Ascending aorta (tissue), 2 donors: ENCODE measurements at places on chromosomes 12 and 14.

GRCh38 chr12:13376610-13377373 is 180.3 kb downstream of the EMP1 start:
- DNase-seq, result no peak
- no peaks in the 10 kb centered on the region for H3K36me3 ChIP-seq
- H3K4me1 ChIP-seq, result no peaks in the 10 kb centered on the region
- no peak overlapping the region for H3K27ac ChIP-seq
- H3K4me3 ChIP-seq, result no peak overlapping the region

DNA sequence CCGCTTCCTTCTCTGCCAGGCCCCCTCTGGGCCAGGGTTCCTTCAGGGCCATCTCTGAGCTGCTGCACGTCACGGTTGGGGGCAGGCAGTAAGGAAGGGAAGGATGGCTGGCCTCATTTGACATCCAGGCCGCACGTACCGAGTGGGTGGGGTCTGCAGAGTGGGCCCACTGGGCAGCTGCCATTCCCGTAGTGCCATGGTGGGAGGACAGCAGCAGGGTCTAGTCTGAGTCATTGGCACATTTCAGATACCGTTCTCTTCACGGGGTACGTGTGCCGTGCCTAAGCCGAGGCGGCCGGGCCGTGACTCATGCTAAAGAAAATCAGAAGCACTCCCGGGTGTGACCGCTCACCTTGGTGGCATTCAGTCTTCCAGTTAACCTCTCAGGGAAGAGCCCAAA is 43.9 kb downstream of the IL31 start:
- H3K36me3 ChIP-seq, result peaks cover 64% of the 10 kb centered on the region
- H3K4me3 ChIP-seq, result no peak overlapping the region
- no peaks in the 10 kb centered on the region for H3K4me1 ChIP-seq

DNA sequence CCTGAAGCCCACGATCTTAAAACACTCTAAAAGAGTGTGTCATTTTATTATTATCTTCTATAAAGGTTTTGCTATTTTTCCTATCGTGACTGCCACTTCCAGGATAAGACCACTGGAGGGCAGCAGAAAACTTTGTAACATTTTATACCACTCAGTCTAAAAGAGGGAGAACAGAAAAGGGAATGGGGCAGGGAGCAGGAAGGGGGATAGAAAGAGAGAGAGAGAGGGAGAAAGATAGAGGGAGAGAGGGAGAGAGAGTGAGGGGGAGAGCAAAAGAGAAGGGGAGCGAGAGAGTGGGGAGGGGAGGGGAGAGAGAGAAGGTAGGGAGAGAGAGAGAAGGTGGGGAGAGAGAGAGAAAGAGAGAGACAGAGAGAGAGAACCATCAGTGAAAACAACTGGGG is 2.0 kb upstream of the ART4 start:
- no peak for DNase-seq
- no peaks in the 10 kb centered on the region for H3K36me3 ChIP-seq
- H3K27ac ChIP-seq, result peak overlapping the region; percentile 73
- peaks cover 12% of the 10 kb centered on the region for H3K4me1 ChIP-seq

GRCh38 chr14:60051721-60052221 is 40.0 kb upstream of the PCNX4 start:
- no peaks in the 10 kb centered on the region for H3K27me3 ChIP-seq
- no peak overlapping the region for H3K4me3 ChIP-seq
- no peaks in the 10 kb centered on the region for H3K4me1 ChIP-seq
- H3K36me3 ChIP-seq, result no peaks in the 10 kb centered on the region
- H3K27ac ChIP-seq, result no peak overlapping the region

- H3K4me3 ChIP-seq, result no peak overlapping the region
- H3K36me3 ChIP-seq, result no peaks in the 10 kb centered on the region
- peak overlapping the region; percentile 22 for H3K27ac ChIP-seq
- H3K4me1 ChIP-seq, result peaks cover 18% of the 10 kb centered on the region
- H3K27me3 ChIP-seq, result no peaks in the 10 kb centered on the region
Observed at GRCh38 chr12:54373649-54374561, 9.6 kb upstream of the GPR84 start.

GRCh38 chr14:51394384-51394783 is 154.3 kb downstream of the TMX1 start:
- H3K4me1 ChIP-seq, result peaks cover 15% of the 10 kb centered on the region
- no peaks in the 10 kb centered on the region for H3K36me3 ChIP-seq
- DNase-seq, result no peak
- no peak overlapping the region for H3K4me3 ChIP-seq
- no peaks in the 10 kb centered on the region for H3K27me3 ChIP-seq

- peaks cover 36% of the 10 kb centered on the region for H3K4me1 ChIP-seq
- H3K36me3 ChIP-seq, result no peaks in the 10 kb centered on the region
- peak overlapping the region; percentile 54 for H3K4me3 ChIP-seq
- no peaks in the 10 kb centered on the region for H3K27me3 ChIP-seq
- peak overlapping the region; percentile 79 for H3K27ac ChIP-seq
Observed at GRCh38 chr12:1935700-1936378, 17.4 kb upstream of the CACNA2D4 start.

- H3K36me3 ChIP-seq, result no peaks in the 10 kb centered on the region
- H3K4me3 ChIP-seq, result no peak overlapping the region
- H3K27ac ChIP-seq, result no peak overlapping the region
- DNase-seq, result no peak
- H3K27me3 ChIP-seq, result no peaks in the 10 kb centered on the region
Observed at GRCh38 chr12:130116791-130117190, 45.5 kb upstream of the FZD10 start.

GRCh38 chr12:120077260-120077659 is 39.3 kb downstream of the RAB35 start:
- no peaks in the 10 kb centered on the region for H3K27me3 ChIP-seq
- H3K27ac ChIP-seq, result no peak overlapping the region
- DNase-seq, result no peak
- H3K4me3 ChIP-seq, result no peak overlapping the region
- H3K36me3 ChIP-seq, result no peaks in the 10 kb centered on the region

GRCh38 chr12:68344126-68344525 is 12.0 kb upstream of the MDM1 start:
- H3K4me1 ChIP-seq, result no peaks in the 10 kb centered on the region
- peaks cover 4% of the 10 kb centered on the region for H3K27me3 ChIP-seq
- no peaks in the 10 kb centered on the region for H3K36me3 ChIP-seq
- DNase-seq, result no peak
- H3K27ac ChIP-seq, result no peak overlapping the region

DNA sequence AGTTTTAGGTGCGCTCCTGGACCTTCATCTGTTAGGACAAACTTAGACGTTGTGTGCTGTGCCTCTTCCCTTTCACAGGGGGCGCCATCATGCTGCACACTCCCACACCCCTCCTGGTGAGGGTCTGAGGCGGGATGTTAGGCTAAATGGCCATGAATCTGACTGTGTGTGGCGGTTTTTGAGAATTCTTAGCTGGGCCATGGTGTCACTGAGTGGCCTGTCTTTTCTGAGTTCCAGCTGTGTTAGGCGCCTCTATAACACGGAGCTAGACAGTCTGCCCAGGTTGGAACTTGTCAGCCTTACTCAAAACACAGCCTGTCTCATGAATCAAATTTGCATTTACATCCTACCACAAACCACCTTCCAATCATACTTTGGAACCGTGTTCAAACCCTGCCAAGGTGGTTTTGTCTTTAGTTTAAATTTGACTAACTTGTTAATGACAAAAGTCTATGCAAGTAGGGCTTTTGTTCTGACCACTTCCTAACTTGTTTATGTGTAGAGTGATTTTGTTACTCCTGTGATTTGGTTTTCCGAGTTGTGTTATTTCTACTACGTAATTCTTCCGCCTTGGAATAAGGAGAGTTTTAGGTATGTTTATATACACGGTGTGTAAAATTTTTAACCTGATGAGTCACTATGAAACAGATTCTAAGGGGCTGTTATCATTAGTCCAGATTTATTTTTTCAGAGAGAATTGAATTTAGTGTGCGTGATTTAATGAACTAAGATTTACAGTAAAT is 19.6 kb downstream of the ACVR1B start:
- H3K4me1 ChIP-seq, result peaks cover 27% of the 10 kb centered on the region
- H3K27me3 ChIP-seq, result no peaks in the 10 kb centered on the region
- peaks cover 6% of the 10 kb centered on the region for H3K36me3 ChIP-seq

GRCh38 chr12:15206831-15207389 is 14.3 kb downstream of the RERG start:
- peak overlapping the region; percentile 87 for H3K27ac ChIP-seq
- H3K27me3 ChIP-seq, result no peaks in the 10 kb centered on the region
- H3K4me3 ChIP-seq, result no peak overlapping the region
- H3K4me1 ChIP-seq, result peaks cover 63% of the 10 kb centered on the region
- H3K36me3 ChIP-seq, result no peaks in the 10 kb centered on the region
- DNase-seq, result no peak

- H3K27ac ChIP-seq, result peak overlapping the region; percentile 6
- DNase-seq, result no peak
- no peaks in the 10 kb centered on the region for H3K4me1 ChIP-seq
- no peak overlapping the region for H3K4me3 ChIP-seq
Observed at GRCh38 chr12:104055686-104056388, 5.8 kb upstream of the GLT8D2 start.

DNA sequence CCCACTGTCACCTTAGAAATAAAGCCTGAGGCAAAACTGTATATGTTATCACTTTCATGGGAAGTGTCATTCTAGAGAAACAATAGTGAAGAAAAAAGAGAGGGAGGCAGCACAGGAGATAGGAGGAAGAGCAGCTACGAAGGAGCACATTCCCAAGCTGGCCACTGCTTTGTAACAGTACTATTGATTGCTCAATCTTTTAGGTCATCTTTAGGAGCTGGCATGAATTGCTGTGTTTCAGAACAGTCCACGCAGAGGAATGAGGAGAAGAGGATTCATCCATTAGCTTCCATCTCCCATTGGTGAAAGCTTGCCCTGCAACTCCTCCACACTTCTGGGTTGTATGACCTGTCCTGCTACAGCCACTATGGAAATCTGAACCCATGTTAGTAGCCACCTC is 372.5 kb upstream of the DDHD1 start:
- H3K4me3 ChIP-seq, result no peak overlapping the region
- DNase-seq, result no peak
- H3K4me1 ChIP-seq, result no peaks in the 10 kb centered on the region
- H3K27me3 ChIP-seq, result no peaks in the 10 kb centered on the region
- no peak overlapping the region for H3K27ac ChIP-seq
- no peaks in the 10 kb centered on the region for H3K36me3 ChIP-seq

GRCh38 chr12:100544165-100544564 is 29.3 kb upstream of the GAS2L3 start:
- H3K27me3 ChIP-seq, result no peaks in the 10 kb centered on the region
- H3K4me1 ChIP-seq, result no peaks in the 10 kb centered on the region
- H3K36me3 ChIP-seq, result no peaks in the 10 kb centered on the region

GRCh38 chr12:70605976-70606375 is 31.3 kb downstream of the PTPRB start:
- H3K27me3 ChIP-seq, result no peaks in the 10 kb centered on the region
- no peaks in the 10 kb centered on the region for H3K4me1 ChIP-seq
- no peaks in the 10 kb centered on the region for H3K36me3 ChIP-seq
- no peak overlapping the region for H3K4me3 ChIP-seq
- H3K27ac ChIP-seq, result no peak overlapping the region
- no peak for DNase-seq

- H3K4me3 ChIP-seq, result peak overlapping the region; percentile 30
- no peaks in the 10 kb centered on the region for H3K27me3 ChIP-seq
- peak overlapping the region; percentile 64 for H3K27ac ChIP-seq
- H3K4me1 ChIP-seq, result peaks cover 4% of the 10 kb centered on the region
- no peak for DNase-seq
Observed at GRCh38 chr14:98946940-98947339, 325.1 kb downstream of the BCL11B start.

DNA sequence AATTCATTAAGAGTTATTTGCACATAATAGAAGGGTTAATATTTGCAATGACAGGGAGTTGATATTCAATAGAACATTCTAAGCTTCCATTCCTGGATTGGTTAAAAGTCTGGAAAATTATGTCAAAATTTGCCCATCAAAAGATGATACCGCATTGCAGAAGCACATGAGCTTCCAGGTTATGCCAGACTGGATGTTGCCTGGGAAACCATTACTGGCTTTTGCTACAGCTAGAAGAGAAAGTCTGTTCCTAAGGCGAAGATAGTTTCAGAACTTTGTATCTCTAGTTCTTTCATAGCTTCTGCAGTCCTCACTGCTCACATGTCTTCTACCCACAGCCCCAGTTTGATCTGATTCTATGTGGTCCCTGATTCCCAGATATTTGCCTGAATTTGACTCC is 122.4 kb upstream of the AMIGO2 start:
- H3K4me3 ChIP-seq, result no peak overlapping the region
- H3K27ac ChIP-seq, result no peak overlapping the region
- H3K4me1 ChIP-seq, result no peaks in the 10 kb centered on the region
- no peak for DNase-seq
- no peaks in the 10 kb centered on the region for H3K27me3 ChIP-seq

DNA sequence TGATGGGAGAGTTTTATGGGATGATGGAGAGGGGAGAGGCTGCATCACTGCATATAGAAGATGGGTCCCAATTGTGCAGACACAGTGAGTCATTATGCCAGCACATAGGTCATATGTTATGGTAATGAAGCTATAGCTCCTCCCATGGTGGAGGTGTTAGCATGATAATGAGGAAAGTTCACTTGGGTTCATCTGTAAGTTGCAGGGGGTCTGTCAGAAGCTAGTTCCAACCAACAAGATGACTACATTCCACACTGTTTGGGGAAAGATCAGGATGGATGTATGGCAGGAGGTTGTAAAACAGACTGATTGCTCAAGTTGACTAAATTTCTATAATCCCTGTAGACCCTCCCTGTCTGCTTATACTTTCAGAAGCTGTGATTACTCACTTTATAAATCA is 561.3 kb downstream of the C12orf50 start:
- H3K4me1 ChIP-seq, result no peaks in the 10 kb centered on the region
- no peak overlapping the region for H3K4me3 ChIP-seq
- no peaks in the 10 kb centered on the region for H3K27me3 ChIP-seq
- H3K36me3 ChIP-seq, result no peaks in the 10 kb centered on the region
- H3K27ac ChIP-seq, result no peak overlapping the region

- no peaks in the 10 kb centered on the region for H3K36me3 ChIP-seq
- no peak overlapping the region for H3K4me3 ChIP-seq
- H3K27ac ChIP-seq, result no peak overlapping the region
- H3K27me3 ChIP-seq, result no peaks in the 10 kb centered on the region
Observed at GRCh38 chr12:111160350-111161241, 208.3 kb downstream of the PHETA1 start.

- no peaks in the 10 kb centered on the region for H3K27me3 ChIP-seq
- no peak overlapping the region for H3K4me3 ChIP-seq
- H3K27ac ChIP-seq, result no peak overlapping the region
- H3K36me3 ChIP-seq, result no peaks in the 10 kb centered on the region
- no peaks in the 10 kb centered on the region for H3K4me1 ChIP-seq
Observed at GRCh38 chr12:75471902-75472890, 8.4 kb upstream of the GLIPR1 start.

DNA sequence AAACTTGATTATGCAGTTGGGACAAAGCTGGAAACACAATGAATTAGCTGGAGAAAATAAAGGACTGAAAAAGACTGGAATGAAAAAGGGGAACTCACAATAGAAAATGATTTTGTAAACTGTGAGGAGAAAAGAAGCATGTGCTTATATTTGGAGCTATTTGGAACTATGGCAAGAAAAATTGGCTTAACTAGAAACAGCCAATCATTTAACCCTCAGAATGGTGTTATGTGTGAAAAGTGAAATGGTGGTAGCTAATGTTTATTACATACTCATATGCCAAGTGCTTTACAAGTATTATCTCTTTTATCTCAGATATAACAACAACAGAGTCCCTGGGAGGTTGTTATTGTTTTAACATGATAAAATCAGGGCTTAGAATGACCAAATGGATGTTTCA is 583.1 kb upstream of the SEL1L start:
- no peak overlapping the region for H3K27ac ChIP-seq
- no peak overlapping the region for H3K4me3 ChIP-seq

GRCh38 chr12:76622915-76623314 is 63.3 kb upstream of the OSBPL8 start:
- DNase-seq, result no peak
- H3K4me1 ChIP-seq, result no peaks in the 10 kb centered on the region
- H3K27me3 ChIP-seq, result no peaks in the 10 kb centered on the region
- H3K27ac ChIP-seq, result no peak overlapping the region
- no peaks in the 10 kb centered on the region for H3K36me3 ChIP-seq

GRCh38 chr14:89284333-89285058 is 132.5 kb downstream of the FOXN3 start:
- peaks cover 7% of the 10 kb centered on the region for H3K36me3 ChIP-seq
- DNase-seq, result peak; percentile 38
